ENCODE measurements at places on chromosomes 4 and X. TPM values are rescaled to one million over a fixed set of nuclear protein-coding genes. Genes with fewer than 3 reads are reported as not detected.

HPRT1 gene
- 15.6 TPM for total RNA-seq

IQCM gene
- total RNA-seq, result not detected

TMSB15B gene
- 7.9 TPM for total RNA-seq

AMBN gene
- not detected for total RNA-seq

PTPN13 gene
- total RNA-seq, result 29.0 TPM

POLR2B gene
- total RNA-seq, result 106 TPM

SETD7 gene
- total RNA-seq, result 46.6 TPM

TCEAL6 gene
- not detected for total RNA-seq

CSAG3 gene
- total RNA-seq, result not detected

NIPAL1 gene
- 1.1 TPM for total RNA-seq

CCKAR gene
- not detected for total RNA-seq

GPR173 gene
- 1.1 TPM for total RNA-seq

C4orf51 gene
- not detected for total RNA-seq

Measured in IMR-90 (cell line).